ENCODE measurements at places on chromosomes 13 and 19.

GRCh38 chr13:65460136-65460535 is 1770.0 kb downstream of the PCDH9 start:
- DNase-seq, result no peak

GRCh38 chr19:18122424-18122823 is 24.8 kb downstream of the MAST3 start:
- DNase-seq, result no peak

DNA sequence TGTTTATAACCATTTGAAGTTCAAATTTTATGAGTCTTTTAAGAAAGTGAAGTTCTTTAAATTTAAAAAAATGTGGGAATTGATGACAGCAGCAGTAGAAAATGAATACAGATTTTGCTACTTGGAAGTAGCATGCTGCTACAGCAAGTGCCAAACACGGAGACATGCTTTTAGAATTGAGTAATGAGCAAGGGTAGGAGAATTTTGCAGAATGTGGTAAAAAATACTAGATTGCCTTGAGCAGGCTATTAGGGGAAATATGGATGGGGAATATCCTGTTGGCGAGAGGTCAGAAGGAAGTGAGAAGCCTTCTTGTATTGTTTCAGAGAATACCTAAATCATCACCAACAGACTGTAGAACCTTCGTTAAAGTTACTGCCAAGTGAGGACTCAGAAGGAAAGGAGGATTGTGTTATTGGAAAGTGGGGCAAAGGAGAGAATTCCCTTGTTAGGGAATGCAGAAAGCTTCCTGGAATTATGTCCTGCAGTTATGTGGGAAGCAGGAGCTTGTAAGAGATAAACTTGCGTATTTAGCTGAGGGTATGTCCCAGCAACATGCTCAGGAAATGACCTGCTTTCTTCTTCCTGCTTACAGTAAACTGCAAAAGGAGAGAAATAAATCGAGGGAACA is 32.4 kb upstream of the OXGR1 start:
- DNase-seq, result no peak

DNA sequence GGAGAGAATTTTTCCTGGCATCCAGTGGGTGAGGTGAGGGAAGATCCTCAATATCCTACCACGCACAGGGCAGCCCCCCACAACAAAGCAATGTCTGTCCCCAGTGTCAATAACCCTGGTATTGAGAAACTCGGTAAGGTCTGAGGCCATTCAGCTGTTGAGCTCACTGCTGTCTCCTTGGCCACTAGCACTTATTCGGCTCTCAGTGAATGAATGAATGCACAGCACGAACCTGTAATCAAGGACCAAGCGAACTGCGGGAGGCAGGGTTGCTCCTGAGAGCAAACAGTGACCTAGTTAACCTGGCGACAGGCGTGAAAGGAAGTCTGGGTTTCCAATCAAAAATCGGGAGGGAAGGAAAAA is 640 bp downstream of the ZSCAN5A start:
- no peak for DNase-seq

- no peak for DNase-seq
Observed at GRCh38 chr19:17602872-17603510, 47.5 kb downstream of the COLGALT1 start.

DNA sequence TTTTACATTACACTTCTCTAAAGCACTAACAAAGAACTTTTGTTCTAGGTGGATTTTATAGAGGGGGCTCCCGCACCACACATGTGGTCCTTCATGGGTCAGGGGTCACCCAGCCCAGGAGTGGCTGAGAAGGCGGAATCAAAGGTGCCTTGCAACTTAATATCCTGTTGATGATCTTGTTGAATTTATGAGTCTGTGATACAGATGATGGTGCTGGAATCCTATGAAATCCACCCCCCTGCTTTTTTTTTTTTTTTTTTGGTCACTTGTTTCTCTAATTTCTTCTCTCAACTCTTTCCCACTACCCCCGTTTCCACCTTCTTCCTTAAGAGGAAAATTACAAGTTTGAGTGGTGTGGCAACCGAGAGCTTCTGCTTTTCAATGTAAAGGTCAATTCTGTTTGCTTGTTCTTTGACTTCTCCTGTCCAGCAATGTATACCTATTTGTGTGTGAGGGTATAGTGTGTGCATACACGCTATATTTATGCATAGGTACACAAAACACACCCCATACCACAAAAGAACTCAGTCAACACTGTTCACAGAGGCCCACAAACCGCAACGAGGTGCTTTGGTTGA is 4.2 kb upstream of the ZIC2 start:
- DNase-seq, result no peak

DNA sequence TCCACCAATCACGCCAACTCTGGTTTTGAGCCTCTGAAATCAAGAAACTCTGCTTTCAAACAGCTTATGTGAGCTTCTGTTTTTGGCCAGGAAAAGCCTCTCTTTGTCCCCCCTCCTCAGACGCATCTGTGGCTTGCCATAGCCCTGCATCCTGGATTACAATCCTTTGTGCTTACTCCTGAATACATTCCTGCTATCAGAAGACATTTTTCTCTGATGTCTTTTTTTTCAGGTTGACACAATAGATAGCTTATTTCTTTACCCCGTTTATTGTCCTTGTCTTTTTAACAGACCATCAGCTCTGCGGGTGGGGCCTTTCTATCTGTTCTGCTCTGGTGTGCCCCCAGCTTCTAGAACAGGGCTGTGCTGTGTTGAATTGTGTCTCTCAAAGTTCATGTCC is 11.0 kb downstream of the PNMA8B start:
- no peak for DNase-seq

- DNase-seq, result no peak
Observed at GRCh38 chr13:34730961-34731360, 211.1 kb upstream of the NBEA start.
